Activated T-cell treated with anti-CD3 and anti-CD28 coated beads for 24 hours (primary cell): ENCODE measurements at places on chromosomes 2 and 18.

GRCh38 chr2:147989809-147990403, 30.6 kb downstream of the ORC4 start:
- DNase-seq = no peak

- no peak for DNase-seq
Observed at GRCh38 chr2:11865378-11865777, 118.9 kb downstream of the LPIN1 start.

- DNase-seq = no peak
Observed at GRCh38 chr2:224086226-224086914, 47.3 kb upstream of the SERPINE2 start.

DNA sequence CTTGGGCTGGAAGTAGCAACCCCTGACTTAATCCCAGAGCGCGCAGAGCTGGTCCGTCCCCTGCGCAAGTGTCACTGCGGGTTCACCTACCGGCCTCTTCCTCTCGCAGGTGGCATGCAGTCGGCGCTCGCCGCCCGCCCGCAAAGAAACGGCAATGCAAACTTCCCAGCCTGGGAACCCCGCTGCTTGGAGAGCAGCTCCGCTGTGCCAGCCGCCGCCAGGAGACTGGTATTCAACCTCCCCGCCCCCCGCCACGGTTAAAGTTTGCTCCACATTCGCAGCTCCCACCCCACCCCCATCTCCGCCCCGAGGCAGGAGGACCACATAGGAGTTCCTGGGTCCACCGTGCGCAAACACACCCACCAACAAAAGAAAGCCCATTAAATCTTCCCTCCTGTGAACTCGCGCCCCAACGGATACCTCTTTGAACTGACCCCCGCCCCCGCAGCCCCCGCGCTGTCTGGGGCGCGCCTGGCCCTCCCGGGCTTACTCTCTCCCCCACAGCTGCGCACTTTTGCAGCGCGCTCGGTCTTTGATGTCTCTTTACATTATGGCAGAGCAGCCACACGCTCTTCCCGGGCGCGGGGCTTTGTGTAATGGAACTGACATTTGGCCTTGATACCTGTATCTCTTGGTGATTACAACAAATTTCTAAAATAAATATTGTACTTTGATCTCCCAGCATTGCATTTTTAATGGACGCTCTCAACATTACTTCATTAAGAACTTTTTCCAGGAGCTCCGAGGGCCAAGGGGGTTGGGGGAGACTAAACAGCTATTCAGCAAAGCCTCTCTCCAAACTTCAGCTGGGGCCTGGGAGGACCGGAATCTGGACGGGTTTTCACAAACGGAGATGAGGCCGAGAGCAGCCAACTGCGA, 3.1 kb upstream of the SP5 start:
- no peak for DNase-seq

GRCh38 chr2:98027538-98027937, 31.8 kb upstream of the TMEM131 start:
- DNase-seq = no peak

DNA sequence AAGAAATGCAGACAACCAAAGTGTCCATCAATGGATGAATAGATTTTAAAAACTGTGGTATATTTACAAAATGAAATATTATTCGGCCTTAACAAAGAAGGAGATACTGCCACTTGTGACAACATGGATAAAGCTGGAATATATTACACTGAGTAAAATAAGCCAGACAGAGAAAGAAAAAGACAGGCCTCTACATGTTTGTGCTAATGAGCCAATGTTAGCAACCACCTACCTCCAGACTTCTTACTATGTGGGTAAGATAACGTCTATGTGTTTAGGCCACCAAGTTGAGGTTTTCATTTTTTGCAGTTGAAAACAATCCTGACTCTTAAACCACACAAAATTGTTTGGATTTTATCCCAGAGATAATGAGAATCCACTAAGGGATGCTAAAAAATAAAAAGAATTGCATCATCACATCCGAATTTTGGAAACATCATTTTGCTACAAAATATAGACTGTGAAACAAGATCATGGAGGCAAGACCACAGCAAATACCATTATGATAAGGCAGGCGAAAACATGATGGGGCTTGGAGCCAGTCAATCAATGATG, 47.0 kb downstream of the EVA1A start:
- no peak for DNase-seq

GRCh38 chr18:63775166-63775730, at the start of gene SERPINB7:
Gene SERPINB7 (plus strand): TSS chr18:63775418. CDS start chr18:63782373, 6,955 bp downstream.
- no peak for DNase-seq

DNA sequence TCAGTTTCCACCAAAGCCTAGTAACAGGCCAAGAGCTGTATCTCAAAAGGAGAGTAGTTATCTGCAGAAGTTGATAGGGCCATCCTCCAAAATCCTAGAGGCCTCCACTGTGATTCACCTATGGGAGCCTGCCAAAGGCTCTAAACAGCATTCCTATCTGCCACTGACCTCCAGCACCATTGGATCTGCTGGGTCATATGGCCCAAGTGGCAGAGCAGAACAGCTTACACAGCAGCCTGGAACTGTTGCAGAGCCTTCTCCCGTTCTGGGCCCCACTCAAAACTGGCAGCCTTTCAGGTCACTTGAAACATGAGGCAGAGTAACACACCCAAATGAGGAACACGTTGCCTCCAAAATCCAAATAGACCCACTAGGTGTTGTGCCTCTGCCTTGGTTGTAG, 345.2 kb upstream of the RND3 start:
- no peak for DNase-seq

DNA sequence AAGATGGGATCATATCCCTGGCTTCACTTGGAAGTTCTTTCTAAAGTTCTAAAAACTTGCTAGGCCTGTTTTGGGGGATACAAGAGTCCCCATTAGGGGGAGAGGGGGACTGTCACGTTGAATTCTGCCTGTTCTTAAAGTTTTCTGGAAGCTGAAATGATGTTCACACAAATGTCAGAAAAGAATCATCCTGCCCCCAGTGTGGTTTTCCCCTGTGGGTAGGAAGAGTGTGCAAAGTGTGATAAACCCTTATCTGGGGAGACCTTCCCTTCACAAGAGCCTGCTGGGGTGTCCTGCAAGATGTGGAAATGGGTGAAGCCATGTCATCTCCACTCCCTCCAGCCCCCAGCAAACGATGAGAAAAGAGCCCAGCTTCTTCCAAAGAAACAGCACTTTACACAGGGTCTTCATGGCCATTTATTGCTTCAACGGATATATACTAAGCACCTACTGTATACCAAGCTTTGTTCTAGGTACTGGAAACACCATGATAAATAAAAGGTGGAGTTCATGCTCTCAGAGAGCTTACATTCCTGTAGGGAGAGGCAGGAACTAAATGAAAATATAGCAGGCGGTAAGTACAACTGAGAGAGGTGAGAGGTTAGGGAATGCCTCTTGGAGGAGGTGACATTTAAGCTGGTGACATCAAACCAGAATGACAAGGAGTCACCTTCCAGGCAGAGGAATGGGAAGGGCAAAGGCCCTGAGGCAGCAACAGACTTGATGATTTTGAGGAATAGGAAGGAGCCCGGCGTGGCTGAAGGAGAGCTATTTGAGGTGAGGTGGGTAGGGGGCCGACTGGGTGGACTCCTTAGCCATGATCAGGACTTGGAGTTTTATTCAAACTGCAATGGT, 1.6 kb downstream of the MFSD2B start:
- DNase-seq = no peak

DNA sequence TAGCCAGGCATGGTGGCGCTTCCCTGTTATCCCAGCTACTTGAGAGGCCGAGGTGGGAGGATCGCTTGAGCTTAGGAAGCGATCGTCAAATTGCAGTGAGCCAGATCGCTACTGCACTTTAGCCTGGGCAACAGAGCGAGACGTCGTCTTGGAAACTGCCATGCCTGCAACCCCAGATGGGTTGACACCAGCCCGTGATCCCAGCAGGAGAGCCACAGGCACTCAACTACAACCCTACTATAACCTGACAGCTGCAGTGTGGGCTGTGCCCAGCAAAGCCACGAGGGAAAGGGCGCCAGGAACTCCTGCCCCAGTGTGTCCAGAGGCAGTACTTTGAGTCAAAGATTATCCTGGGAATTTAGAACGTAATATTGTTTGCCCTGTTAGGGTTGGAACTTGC, 85.6 kb downstream of the SS18 start:
- no peak for DNase-seq

- no peak for DNase-seq
Observed at GRCh38 chr2:170022692-170023091, 155.3 kb upstream of the MYO3B start.

DNA sequence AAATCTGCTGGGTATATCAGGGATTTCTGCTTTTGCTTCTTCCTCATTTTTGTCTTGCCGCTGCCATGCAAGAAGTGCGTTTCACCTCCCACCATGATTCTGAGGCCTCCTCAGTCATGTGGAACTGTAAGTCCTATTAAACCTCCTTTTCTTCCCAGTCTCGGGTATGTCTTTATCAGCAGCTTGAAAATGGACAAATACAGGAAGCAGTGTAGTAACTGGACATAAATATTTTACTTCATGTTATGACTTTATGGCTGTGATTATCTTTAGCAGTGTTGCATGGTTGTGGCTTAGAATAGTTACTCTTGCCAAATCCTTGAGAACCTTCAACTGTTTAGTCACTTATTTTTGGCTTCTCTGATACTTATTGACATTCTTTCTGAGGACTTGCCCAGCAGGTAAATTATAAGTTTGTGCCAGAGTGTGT, 66.2 kb upstream of the DLX2 start:
- DNase-seq = no peak

DNA sequence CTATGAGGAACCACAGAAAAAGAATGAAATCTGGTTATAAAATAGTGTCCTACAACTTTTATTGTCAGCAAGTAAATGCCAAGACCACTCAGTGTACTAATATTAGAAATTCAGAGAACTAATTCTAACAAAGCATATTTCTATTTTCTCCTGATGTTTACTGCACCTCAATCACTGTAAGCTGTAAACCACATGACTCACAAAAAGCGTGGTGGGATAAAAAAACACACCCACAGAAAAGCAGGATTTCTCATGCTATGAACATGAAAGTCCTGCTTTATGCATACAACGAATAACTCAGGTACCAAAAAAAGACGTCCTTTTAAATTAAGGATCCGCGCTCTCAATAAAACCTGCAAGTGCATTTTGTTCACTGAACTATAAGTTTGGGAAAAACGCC, 797 bp downstream of the TXNL4A start:
- no peak for DNase-seq

DNA sequence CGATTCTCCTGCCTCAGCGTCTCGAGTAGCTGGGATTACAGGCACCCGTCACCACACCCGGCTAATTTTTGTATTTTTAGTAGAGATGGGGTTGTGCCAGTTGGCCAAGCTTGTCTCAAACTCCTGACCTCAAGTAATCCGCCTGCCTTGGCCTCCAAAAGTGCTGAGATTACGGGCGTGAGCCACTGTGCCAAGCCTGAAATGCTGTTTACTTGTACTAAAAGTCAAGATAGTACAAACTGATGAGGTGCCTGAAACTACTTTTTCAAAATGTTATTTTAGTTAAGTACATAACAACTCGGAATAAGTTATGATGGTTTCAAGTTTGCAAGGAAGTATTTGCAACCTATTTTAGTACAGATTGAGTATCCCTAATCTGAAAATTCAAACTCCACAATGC, 85.7 kb downstream of the CEP192 start:
- DNase-seq = no peak

DNA sequence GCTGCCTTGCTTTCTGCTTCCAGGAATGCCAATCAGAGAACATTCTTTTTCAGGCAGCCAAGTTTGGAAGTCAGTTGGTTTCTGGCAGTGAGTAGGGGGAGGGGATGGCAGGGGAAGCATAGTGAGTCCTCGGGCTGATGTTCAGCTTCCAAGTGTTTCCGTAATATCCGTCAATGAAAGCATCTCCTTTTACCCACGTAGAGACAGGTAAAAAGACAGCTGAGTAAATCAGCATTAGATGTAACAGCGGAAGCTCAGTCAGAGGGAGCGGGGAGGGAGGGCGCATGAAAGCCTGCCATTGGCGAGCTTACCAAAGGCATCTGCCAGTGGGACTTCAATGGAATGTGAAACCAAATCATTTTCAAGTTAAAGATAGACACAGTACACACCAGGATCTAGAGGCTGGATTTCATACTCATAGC, 117.1 kb upstream of the DTNA start:
- DNase-seq = no peak

DNA sequence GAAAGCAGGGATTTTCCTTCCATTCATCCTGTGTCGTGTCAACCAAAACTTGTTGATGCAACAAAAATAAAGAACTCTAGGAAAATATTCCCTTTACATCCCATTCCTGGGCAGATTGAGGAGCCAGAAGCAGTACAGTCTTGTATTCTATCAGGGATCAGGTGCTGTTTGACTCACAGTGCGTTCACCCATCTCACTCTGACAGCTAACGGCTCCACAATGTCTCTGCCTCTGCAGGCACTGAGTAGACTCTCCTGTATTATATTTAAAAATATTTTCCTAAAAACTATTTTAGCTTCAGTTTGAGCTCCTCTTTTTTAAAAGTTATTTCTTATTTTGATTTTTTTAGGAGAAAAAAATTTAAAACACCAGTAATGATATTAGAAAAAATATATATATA, 600.6 kb upstream of the SALL3 start:
- no peak for DNase-seq

GRCh38 chr2:187982668-187983067, 309.0 kb upstream of the GULP1 start:
- DNase-seq = no peak

DNA sequence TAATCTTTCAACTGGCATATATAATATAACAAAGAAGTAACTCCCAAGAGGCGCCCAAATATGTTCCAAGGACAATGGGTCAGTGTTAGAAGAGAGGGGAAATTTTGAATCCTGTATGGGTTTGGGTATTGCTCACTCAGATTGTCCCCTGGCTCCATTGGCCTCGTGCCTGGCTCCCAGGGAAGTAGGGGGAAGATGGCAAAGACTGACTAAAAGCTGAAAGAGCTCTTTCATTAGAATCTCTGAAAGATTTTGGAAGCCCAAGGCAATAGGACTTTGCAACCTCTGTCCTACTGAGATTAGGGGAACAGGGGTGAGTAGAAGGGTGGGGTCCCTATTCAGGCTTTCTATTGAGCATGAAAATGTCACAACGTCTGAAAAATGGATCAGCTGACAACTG, 1272.8 kb upstream of the ZEB2 start:
- DNase-seq = no peak

GRCh38 chr2:38793511-38793910, 15.5 kb downstream of the GEMIN6 start:
- no peak for DNase-seq

GRCh38 chr2:190973262-190973661, 40.7 kb downstream of the STAT1 start:
- no peak for DNase-seq

DNA sequence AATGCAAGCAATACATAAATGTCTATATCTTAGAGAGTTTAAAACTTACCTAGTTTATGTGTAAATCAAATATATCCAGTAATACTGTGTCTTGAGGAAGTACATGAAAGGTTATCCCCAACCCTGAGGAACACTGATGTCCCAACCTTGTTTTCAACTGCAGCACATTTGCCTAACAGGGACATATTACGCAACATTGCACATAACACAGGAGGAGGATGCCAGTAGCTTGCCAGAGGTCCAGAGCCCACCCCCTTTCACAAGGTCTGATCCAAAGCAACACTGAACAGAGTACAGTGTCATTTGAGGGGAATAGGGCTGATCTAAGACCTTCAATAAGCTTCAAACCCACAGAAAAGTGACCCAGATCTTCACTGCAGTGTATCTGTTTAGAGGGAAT, 678.5 kb downstream of the ARHGAP15 start:
- DNase-seq = no peak

GRCh38 chr2:24076849-24077534, 866 bp upstream of the SF3B6 start:
- DNase-seq = no peak
